Activated naive CD8-positive, alpha-beta T cell treated with anti-CD3 and anti-CD28 coated beads, Interleukin-2, amount 50 U/mL, for 16 hours (primary cell): ENCODE measurements at places on chromosomes 11 and 22.

DNA sequence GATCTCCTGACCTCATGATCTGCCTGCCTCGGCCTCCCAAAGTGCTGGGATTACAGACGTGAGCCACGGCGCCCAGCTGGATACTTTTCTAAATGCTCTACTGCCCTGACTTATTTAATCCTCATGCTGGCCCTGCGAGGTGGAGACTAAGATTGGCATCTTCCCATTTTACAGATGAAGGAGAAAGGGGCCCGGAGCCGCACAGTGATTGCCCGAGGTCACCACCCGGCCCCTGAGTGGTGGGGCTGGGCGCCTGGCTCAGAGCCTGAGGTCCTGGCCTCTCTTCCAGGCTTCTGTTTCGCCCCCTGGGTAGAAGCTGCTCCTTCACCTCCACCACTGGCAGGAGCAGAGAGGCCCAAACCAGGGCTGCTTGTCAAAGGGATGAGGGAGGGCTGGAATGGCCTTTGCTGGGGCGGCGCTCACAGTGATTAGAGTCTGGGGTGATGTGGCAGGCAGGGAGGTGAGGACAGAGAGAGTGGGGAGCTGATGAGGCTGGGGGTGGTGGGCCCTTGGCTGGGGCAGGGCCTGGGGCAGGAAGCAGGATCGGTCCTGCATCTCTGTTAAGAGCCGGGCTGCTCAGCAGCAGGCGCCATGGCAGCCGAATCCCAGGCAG, 15.4 kb upstream of the MPPED1 start:
- no peak for DNase-seq

GRCh38 chr11:26851291-26851690, 129.4 kb upstream of the SLC5A12 start:
- DNase-seq = no peak

DNA sequence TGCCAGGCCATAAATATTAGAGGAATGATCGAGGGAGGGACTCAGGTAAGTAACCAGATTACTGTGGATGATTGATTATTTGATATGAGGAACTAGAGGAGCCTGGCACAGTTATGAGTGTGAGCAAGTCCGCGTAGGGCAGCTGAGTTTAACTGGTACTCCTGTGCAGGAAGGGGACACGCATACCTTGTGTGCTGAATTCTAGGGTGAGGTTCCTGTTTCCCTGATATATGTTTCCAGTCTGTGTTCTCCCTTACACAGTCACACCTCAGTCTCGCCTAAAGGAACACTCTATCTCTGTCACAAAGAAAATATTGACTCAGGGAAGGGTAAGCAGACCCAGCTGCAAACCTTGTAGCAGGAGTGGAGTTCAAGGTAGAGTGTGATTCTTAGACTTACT, 17.4 kb downstream of the SGSM3 start:
- no peak for DNase-seq

DNA sequence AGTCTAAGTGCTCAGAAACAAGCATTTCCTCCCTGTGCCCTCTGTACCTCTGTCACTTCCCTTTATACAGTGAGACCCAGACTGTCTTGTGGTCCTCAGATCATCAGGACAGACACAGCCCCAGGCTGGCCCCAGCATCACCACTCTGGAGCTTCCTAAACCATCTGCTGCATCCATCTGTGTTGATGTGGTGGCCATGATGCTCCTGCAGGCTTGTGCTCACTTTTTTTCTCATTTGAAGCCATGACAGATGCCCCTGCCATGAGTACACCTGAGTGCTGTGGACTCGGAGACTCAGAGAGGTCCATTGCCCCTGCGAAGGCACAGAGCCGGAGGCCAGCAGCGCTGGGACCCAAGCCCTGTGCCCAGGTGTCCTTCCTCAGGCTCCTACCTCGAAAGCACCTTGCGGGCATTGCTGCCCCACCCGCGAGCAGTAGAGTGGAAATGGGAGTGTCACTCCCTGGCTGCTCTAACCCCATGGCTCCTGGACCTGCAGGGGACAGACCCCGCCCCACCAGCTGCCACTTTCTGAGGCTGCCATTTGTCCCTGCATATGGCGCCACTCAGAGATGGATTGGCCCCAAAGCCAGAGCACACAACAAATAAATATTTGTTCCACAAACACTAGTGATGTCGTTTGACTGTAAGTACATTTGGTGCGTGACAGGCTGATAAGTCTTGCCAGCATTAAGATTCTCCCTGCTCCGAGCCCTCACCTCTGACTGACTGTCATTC, 593.5 kb downstream of the TBC1D22A start:
- no peak for DNase-seq

DNA sequence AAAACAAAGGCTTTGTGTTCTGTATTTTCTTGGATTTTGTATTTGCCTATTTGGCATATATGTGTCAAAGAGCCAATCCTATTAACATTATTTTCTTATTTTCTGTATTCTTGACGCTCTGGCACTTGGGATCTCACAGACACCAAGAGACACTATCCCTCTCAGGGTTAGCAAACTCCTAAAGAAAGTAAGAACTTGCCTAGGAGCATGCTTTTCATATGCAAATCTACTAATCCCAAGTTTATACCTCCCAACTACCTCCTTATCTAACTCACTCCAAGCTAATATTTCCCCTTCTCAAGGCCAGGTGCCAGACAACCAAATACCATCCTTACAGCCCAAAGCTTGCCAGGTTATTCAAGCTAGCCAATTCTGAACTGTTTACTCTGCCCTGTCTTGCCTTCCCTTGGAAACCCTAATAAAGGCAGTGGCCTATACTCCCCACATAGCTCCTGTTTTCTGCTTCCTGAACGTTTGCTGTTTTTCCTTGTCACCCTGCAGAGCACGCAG, 455.4 kb upstream of the ANO3 start:
- DNase-seq = no peak

DNA sequence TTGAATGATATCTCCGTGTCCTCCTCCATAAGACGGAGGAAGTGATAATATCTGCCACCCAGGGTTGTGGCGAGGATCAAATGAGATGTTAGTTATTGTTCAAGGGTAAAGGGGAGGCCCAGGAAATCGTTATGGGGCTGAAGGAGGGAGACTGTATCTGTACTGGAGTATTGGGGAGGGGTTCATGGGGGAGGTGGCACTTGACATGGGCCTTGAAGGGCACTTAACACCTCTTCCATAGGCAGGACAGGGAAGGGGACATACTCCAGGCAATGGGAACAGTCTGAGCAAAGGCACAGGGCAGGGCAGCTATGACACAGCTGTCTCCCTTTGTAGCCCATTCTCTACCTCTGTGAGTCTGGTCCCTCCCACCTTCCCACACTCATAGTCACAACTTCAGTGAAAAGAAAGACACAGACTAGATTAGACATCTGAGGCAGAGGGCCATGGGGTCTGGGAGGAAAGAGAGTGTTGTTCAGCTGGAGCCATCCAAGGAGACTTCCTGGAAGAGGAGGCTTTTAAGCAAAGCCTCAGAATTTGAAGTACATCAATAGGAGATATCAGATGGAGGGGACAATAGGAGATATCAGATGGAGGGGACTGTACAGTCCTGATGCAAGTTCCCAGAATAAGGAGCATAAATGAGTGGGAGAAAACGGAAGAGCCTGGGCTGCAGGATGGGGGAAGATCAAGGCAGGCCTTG, 15.8 kb upstream of the DGKZ start:
- DNase-seq = no peak

DNA sequence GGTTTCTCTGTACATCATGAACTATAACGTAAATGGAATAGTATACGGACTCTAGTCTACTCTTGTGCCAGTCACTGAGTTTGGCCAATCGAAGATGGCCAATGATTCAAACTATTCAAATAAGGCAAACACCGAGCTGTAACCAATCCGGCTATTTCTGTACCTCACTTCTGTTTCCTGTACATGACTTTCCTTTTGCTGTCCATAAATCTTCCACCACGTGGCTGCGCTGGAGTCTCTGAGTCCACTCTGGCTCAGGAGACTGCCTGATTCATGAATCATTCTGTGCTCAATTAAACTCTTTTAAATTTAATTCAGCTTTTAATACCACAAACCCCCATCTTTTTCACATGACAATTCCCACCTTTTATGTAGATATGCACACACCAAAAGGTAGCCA, 1.5 kb upstream of the JAML start:
- DNase-seq = no peak

GRCh38 chr22:44462246-44463010, 35.6 kb downstream of the RTL6 start:
- DNase-seq = no peak

GRCh38 chr11:8828580-8829361, 82.2 kb upstream of the AKIP1 start:
- no peak for DNase-seq

DNA sequence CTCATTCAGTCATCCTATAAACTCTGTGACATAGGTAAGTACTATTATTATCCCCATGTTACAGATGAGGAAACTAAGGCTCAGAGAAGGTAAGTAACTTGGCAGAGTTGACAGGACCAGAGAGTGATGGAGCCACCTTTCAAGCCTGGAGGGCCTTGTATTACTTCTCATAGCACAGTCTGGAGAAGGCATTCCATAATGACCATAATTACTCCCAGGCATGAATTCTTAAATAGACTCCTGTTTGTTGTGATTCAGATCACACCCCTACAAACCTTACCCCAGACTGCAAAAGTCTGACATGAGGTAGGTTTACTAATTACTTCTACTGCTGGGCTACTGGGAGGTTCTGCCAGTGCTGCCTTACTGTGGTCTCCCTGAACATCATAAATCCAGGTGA, 77.0 kb downstream of the CD44 start:
- DNase-seq = no peak

DNA sequence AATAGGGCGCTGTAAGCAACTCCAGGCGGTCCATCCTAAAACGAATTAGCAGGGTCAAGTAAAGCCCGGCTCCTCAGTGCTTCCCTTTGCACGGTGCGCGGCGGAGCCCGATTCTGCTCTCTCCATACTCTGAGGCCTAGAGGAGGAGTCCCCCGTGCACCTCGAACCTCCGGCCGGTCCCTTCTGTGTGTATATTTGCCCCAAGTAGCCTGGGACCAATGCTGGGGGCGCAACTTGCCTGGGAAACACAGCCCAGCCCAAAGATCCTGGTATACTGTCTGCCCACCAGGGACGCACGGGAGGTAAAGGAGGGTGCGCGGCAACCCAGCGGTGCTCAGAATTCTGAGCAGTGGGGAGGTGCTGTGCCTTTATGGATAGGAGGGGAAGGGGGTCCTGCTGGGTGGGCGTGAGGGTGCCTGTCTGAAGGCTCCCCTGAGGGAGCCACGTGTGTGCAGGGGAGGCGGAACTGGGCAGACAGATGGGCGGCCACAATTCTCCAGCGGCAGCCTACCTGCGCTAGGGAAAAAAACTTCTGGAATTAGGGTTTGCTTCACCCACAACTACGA, 4.8 kb upstream of the TBX1 start:
- DNase-seq = no peak

GRCh38 chr11:96293109-96293508, 49.9 kb downstream of the MAML2 start:
- DNase-seq = no peak

DNA sequence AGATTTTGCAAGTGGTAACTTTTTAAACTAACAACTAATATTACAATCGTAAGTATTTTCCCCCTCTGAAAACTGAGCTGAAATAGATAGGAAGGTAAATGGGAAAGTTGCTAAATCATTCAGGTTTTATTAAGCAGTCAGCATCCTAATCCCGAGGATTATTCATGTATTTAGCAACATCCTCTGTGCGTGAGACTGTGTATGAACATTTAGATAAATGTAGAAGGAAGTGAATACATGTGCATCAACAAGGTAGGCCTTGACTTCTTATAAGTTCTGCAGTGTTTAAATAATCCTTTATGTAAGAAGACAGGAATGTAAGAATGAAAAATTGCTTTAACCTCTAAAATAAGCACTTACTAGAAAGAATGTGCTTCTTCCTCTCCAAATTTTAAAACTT, 745.9 kb upstream of the TENM4 start:
- DNase-seq = no peak

- DNase-seq = no peak
These were observed 41.3 kb downstream of the POU2F3 start for GRCh38 chr11:120281143-120281795.

DNA sequence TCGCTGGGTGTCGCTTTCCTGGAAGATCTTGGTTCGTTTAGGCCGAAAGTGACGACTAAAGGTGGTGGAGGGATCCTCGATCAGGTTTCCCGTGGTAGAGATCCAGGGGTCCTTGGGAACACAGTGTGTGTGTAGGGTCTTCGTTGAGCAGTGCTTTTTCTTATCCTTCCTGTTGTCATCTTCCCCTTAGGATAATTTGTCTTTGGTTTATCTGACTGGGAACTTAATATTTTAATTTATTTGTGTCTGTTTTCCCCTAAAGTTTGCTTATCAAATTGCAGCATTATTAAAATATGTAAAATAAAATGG, 403 bp downstream of the RBM7 start:
- DNase-seq = no peak

DNA sequence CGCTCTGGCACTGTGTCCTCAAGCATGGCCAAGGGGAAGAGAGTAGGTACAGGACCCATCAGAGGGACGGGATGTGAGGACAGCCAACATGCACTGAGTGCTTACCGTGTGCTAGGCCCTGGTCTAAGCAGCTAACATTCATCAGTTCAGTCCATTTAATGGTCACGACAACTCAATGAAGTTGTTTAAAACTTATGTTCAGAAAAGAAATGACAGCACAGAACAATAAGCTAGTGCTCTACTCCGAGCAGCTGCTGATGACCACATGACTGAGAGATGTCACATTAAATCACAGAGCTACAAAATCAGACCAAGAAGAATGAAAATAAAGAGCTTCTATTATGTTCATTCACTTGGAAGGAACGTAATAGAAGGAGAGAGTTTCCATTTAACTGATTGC, 26.3 kb downstream of the PRDM10 start:
- DNase-seq = no peak

GRCh38 chr11:97751405-97751804, 1269.3 kb upstream of the CNTN5 start:
- DNase-seq = no peak

DNA sequence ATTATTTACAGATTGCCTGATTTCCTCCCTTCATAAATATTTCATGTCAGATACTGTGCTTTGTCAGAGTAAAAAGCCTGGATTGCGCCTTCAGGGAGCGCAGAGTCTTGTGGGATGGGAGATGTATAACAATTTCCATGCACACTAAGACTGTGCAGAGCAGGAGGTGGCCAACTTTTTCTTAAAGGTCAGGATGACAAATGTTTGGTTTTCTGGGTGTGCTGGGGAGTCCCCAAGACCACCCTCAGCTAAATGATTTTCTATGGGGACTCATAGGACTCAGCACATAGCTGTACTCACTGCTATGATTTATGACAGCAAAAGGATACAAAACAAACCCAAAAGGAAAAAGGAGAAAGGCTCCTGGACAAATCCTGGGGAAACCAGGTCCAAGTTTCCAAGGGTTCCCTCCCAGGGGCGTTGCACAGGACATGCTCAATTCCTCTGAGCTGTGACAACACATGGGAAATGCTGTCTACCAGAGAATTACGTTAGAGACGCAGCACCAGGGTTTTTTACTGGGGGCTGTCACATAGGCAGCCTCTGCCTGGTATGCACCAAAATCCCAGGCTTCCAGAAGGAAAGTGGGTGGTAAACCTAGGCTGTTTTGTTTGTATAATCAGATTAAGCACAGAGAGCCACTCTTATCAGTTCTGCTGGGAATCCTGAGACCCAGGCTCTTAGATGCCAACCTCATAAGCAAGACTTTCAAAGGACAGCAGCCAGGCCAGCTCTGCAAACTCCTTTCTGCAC, 59.1 kb downstream of the CSNK2A3 start:
- no peak for DNase-seq
